Chondrocyte (in vitro differentiated cells): ENCODE measurements at places on chromosomes 2 and 18.

- H3K4me3 ChIP-seq: no peak overlapping the region
- peaks cover 52% of the 10 kb centered on the region for H3K27me3 ChIP-seq
- H3K4me1 ChIP-seq: no peaks in the 10 kb centered on the region
- no peak overlapping the region for H3K27ac ChIP-seq
- DNase-seq: no peak
- no peaks in the 10 kb centered on the region for H3K36me3 ChIP-seq
Observed at GRCh38 chr18:46623541-46623940, 33.5 kb downstream of the LOXHD1 start.

GRCh38 chr2:184067502-184067901 is 530.8 kb upstream of the ZNF804A start:
- H3K27me3 ChIP-seq: peaks cover 12% of the 10 kb centered on the region
- H3K27ac ChIP-seq: no peak overlapping the region
- no peaks in the 10 kb centered on the region for H3K4me1 ChIP-seq
- DNase-seq: no peak

DNA sequence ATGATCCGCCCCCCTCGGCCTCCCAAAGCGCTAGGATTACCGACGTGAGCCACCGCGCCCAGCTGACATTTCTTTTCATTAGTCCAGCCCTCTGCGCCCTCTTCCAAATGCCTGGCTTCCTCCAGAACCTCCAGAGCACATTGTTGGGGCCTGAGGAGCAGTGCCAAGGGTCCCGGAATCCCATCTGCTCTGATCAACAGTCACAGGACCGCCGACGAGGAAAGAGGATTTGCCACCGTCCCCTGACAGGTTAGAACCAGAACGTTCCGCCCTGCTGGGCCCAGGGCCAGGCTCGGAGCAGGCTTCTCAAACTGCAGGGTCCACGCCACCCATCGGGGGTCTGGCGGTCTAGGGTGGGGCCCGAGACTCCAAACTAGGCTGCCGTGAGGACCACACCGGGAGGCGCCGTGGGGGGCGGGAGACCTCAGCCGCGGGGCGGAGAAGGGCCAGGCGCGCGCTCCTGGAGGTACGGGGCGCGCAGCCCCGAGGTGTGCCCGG is 36.9 kb upstream of the ITM2C start:
- H3K27ac ChIP-seq: no peak overlapping the region
- DNase-seq: no peak

GRCh38 chr2:10588931-10589330 is 100.8 kb downstream of the NOL10 start:
- H3K4me3 ChIP-seq: no peak overlapping the region
- H3K4me1 ChIP-seq: peaks cover 42% of the 10 kb centered on the region
- no peak overlapping the region for H3K27ac ChIP-seq
- no peaks in the 10 kb centered on the region for H3K27me3 ChIP-seq

GRCh38 chr18:42064109-42064508 is 109.1 kb downstream of the PIK3C3 start:
- no peaks in the 10 kb centered on the region for H3K4me1 ChIP-seq
- no peak overlapping the region for H3K4me3 ChIP-seq
- H3K27me3 ChIP-seq: no peaks in the 10 kb centered on the region
- peaks cover 23% of the 10 kb centered on the region for H3K36me3 ChIP-seq

DNA sequence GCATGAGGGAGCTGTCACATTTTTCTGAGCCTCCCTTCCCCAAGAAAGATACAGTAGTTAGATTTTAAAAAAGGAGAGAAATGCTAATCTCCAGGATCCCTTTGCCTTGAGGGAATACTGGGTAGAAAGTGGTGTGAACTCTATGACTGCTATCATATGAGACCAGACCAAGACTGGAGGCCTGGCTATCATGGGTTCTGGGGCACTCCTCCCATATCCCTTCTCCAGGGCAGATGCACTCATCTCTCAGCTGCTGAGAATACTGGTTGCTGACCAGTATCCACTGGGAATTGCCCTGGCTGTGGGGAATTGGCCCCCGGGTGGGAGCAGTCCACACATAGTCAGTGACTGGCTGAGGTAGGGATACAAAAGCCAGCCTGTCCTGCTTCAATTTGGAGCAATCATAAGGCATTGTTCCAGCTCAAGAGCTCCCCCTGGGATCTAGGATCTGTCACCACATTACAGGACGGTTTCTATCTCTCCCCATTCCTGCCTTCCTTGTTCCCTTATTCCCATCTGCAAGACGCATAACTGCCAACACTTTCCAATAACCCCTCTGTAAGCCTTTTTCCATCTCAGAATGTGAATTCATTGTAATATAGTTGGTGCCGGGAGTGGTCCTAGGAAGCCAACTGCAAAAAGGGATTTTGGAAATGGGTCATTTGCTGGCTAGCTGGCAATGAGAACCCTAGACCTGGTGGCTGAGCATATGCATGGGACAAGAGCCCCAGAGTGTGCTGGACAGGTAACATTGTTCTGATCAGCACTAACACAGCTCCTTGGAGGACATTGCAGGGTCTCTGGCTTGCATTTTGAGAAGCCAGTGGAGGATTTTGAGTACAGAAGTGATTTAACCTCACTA is 35.4 kb upstream of the REEP1 start:
- peaks cover 2% of the 10 kb centered on the region for H3K36me3 ChIP-seq
- no peaks in the 10 kb centered on the region for H3K4me1 ChIP-seq
- H3K27me3 ChIP-seq: peaks cover 29% of the 10 kb centered on the region
- no peak for DNase-seq
- H3K4me3 ChIP-seq: no peak overlapping the region

DNA sequence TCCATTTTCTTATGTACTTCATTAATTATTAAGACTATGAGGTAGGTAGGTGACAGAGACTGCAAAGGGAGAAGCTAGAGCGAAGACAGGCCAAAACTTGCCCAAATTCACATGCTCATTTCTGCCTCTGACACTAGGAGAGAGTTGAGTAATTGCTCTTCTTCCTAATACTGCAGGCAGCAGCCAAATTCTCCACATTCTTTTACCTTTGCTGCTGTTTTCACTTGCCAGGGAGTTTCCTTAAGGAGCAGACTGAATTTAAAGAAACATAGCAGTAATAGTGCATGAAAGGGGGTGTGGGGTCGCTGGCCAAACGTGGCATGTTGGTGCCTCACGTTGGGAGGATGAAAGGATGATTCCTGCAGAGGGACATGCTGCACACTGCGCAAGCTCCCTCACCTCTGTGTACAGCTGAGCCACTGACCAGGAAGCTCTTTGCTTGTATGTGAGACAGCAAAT is 12.3 kb downstream of the CRIM1 start:
- H3K4me1 ChIP-seq: peaks cover 94% of the 10 kb centered on the region
- H3K27ac ChIP-seq: peak overlapping the region; percentile 75
- no peak for DNase-seq
- no peaks in the 10 kb centered on the region for H3K27me3 ChIP-seq
- no peaks in the 10 kb centered on the region for H3K36me3 ChIP-seq

DNA sequence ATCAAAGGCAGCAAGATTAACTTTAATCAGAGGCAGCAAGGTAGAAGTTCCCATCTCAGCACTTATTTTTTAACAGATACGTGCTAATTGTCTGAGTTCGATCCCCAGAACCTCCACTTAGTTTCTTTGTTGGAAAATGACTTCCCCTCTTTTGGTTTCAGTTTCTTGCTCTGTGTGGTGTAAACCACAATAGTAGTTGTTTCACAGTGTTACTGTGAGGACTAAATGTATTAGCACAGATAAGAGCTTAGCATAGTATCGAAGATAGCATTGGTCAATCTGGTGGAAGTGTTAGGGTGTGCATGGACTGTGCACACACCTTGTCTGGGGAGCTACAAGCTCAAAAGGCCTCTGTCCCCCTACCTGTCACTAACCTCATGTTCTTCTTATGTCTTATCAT is 988.3 kb upstream of the GYPC start:
- no peaks in the 10 kb centered on the region for H3K4me1 ChIP-seq
- no peak overlapping the region for H3K27ac ChIP-seq
- H3K27me3 ChIP-seq: no peaks in the 10 kb centered on the region
- H3K4me3 ChIP-seq: no peak overlapping the region
- no peak for DNase-seq
- H3K36me3 ChIP-seq: no peaks in the 10 kb centered on the region

GRCh38 chr2:65386344-65386743 is 46.1 kb downstream of the SPRED2 start:
- no peak overlapping the region for H3K4me3 ChIP-seq
- no peak for DNase-seq
- peaks cover 38% of the 10 kb centered on the region for H3K4me1 ChIP-seq
- H3K27me3 ChIP-seq: no peaks in the 10 kb centered on the region

- no peaks in the 10 kb centered on the region for H3K36me3 ChIP-seq
- H3K4me3 ChIP-seq: no peak overlapping the region
- H3K4me1 ChIP-seq: peaks cover 9% of the 10 kb centered on the region
- no peak for DNase-seq
Observed at GRCh38 chr18:34694591-34695165, 15.4 kb upstream of the DTNA start.

DNA sequence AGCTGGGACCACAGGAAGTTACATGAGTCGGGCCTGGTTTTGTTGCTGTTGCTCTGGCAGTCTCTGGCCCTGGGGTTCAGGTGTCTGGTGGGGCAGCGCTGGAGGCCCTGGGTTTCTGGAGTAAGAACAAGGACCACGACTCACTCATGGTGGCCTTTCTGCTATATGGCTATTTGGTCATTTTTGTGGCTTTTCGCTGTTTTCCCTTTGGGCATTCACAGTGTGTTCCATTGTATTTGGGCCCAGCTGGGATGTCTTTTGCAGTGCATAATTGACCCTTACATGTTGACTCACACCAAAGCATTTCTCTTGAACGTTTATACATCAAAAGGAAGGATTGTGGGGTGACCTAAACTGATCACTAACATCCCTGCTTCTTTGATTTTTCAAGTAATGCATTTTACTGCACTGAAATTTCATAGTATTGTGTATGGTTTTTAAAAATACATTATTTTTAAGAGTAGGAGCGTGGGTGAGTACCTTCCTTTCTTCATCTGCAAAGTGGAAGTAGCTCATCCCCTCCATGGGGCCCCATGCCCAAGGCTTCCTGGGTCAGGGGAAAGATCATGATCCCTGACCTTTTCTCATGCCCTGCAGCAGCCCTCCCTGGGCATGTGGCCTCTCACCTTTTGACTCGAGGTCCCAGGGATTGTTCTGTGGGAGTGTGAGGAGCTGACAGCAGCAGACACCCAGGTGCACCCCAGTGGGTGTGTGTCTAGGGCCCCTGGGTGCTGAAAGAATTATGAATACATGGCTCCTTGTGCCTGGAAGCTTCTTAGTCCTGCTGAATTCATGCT is 225.5 kb downstream of the AGAP1 start:
- H3K36me3 ChIP-seq: peaks cover 4% of the 10 kb centered on the region
- H3K27ac ChIP-seq: no peak overlapping the region
- H3K27me3 ChIP-seq: no peaks in the 10 kb centered on the region
- DNase-seq: no peak
- H3K4me3 ChIP-seq: no peak overlapping the region
- no peaks in the 10 kb centered on the region for H3K4me1 ChIP-seq

- peaks cover 3% of the 10 kb centered on the region for H3K4me1 ChIP-seq
- DNase-seq: no peak
- no peaks in the 10 kb centered on the region for H3K27me3 ChIP-seq
- H3K4me3 ChIP-seq: no peak overlapping the region
- H3K36me3 ChIP-seq: peaks cover 2% of the 10 kb centered on the region
- no peak overlapping the region for H3K27ac ChIP-seq
Observed at GRCh38 chr2:172374318-172375240, 52.8 kb upstream of the ITGA6 start.

- peaks cover 6% of the 10 kb centered on the region for H3K36me3 ChIP-seq
- H3K4me3 ChIP-seq: no peak overlapping the region
- no peaks in the 10 kb centered on the region for H3K27me3 ChIP-seq
- DNase-seq: no peak
- H3K4me1 ChIP-seq: peaks cover 34% of the 10 kb centered on the region
Observed at GRCh38 chr2:187442378-187442777, 5.7 kb downstream of the CALCRL start.

DNA sequence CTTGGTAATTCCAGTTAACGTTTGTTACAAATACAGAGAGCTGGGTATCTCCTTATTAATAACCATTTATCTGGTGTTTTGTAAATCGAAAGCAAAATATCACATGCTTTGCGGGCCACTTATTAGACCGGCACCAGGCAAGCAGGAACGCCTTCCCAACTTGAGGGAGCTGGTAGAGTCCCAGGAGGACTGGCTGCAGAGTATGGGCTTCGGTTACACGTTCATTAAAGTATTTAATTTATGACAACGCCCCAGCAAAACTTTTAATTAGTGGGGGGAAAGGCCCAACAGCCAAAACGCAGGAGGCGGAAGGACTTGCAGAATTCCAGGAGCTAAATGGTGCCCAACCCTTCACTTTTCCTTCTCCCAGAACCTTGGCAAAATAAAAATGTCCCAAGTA is 3.7 kb downstream of the SMAD7 start:
- peaks cover 59% of the 10 kb centered on the region for H3K4me1 ChIP-seq
- no peak for DNase-seq
- no peaks in the 10 kb centered on the region for H3K27me3 ChIP-seq
- H3K4me3 ChIP-seq: peak overlapping the region; percentile 88

DNA sequence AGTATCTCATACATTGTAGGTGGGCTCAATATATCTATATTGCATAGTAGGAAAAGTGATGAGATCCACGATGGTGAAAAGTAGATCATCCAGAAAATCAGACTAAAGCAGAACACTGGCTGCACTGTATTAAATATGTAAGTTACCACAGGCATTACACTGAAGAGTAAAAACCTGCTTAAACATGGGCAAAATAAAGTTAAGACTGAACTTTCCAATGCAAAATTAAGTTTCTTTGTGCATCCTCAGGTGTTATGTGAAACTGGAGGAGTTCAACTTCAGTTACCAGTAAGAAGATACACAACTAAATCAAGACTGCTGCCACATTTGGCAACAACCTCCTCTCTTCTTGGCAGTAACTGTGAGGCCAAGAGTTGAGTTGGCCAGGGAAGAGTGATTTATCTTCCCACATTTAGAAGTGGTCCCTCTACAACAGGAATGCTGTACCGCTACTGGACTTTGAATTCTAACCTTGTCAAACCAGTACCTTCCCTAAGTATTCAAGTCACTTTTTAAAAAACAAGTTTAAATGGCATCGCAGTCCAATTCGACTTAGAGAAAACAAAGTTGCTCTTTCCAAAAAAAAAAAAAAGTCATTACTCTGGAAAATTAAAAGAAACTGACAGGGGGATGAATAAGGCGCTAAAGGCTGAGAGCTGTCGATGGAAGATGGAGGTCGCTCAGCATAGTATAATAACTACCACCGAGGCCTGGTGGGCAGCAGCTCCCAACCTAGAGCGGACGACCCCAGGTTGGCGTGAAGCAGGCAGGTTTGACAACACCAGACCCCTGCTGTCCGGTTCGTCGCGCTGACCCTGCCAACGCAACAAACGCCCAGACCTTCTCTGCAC is 1.1 kb downstream of the MAP4K3 start:
- no peaks in the 10 kb centered on the region for H3K36me3 ChIP-seq
- H3K4me1 ChIP-seq: peaks cover 72% of the 10 kb centered on the region
- DNase-seq: no peak
- H3K4me3 ChIP-seq: peak overlapping the region; percentile 93
- H3K27me3 ChIP-seq: no peaks in the 10 kb centered on the region
